ENCODE measurements at places on chromosomes 4 and X.
A peak's percentile ranks its signal among the peaks of the same experiment; 100 is the strongest.

DNA sequence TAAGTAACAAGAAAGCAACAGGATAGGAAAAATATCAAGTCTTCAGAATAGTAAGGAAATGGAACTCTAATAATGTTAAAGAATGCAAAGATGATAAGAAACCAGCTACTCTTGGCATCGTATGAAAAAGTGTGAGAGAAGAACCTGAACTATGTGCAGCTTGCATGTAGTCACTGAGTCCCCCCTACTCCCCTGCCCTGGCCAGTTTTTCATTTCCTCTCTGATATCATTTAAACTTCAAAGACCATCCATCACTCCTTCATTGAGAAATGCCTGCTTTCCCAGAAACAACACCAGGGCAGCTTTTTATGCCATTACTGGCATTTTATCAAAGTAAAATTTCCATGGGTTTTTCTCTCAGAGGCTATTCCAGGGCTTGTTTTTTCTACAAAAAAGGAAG lies 28.1 kb downstream of the INPP4B start:
- no peaks in the 10 kb centered on the region for H3K27me3 ChIP-seq
- H3K4me1 ChIP-seq: peaks cover 5% of the 10 kb centered on the region
- peak; percentile 63 for DNase-seq
- H3K27ac ChIP-seq: no peak overlapping the region
- no peak overlapping the region for H3K4me3 ChIP-seq

DNA sequence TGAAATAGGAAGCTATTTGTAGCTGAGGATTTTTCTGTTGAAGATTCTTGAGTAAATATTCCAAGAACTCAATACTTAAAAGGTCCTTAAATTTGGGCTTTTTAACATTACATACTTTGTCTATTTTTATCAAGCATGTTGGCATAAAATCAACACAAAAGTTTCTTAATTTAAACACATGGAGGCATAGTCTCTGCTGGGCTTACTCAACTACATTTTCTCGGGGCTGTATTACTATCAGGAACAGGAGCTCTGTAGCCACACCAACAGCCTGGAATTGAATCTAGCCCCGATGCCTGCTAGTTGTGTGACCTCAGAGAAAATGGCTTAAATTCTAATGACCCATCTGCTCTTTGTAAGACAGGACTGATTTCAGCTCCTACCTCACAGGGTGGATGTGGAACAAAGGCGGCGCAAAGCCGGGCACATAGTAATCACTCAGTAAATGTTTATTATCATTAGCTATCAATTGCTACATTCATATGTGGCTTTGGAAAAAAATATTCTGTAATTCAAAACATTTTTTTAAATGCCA lies 207.0 kb downstream of the NSUN7 start:
- H3K4me3 ChIP-seq: no peak overlapping the region
- H3K27ac ChIP-seq: no peak overlapping the region
- H3K27me3 ChIP-seq: no peaks in the 10 kb centered on the region
- peaks cover 24% of the 10 kb centered on the region for H3K4me1 ChIP-seq

- no peak overlapping the region for H3K27ac ChIP-seq
- H3K27me3 ChIP-seq: no peaks in the 10 kb centered on the region
- H3K36me3 ChIP-seq: no peaks in the 10 kb centered on the region
- no peak for DNase-seq
- no peak overlapping the region for H3K4me3 ChIP-seq
Observed at GRCh38 chr4:93313197-93313596, 515.4 kb upstream of the ATOH1 start.

DNA sequence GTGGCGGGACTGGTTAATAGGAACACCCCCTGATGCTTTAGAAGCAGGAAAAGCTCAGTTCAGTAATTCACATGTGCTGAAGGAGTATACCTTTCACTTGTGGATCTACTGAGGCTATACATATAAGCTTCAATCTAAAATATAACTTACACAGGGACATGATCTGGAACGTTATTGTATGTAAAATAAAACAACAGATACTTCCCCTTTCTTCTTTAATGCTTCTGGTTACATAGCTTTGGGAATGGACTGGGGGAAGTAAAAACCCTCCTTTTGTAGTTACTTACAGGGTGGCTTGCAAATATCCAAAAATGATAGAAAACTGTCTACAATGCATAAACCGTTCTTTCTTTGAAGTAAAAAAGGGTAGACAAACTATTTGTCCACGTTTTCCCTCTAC lies 1.9 kb downstream of the FGG start:
- no peaks in the 10 kb centered on the region for H3K27me3 ChIP-seq
- no peak for DNase-seq
- H3K4me1 ChIP-seq: no peaks in the 10 kb centered on the region

DNA sequence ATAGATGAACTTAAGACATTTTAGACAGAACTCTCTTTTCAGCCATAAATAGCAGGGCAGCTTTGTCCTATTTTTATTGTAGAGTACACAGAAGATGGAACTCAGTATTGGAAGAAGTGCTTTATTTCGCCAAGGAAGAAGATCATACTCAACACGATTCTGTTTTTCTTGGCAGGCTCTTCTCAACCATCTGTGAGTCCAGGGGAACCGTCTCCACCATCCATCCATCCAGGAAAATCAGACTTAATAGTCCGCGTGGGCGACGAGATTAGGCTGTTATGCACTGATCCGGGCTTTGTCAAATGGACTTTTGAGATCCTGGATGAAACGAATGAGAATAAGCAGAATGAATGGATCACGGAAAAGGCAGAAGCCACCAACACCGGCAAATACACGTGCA lies 37.6 kb downstream of the KIT start:
- H3K36me3 ChIP-seq: no peaks in the 10 kb centered on the region
- H3K27ac ChIP-seq: no peak overlapping the region
- no peaks in the 10 kb centered on the region for H3K4me1 ChIP-seq
- peak; percentile 46 for DNase-seq
- H3K4me3 ChIP-seq: no peak overlapping the region
- no peaks in the 10 kb centered on the region for H3K27me3 ChIP-seq

Measured in muscle of leg (tissue), 16 donors.